Thymus (tissue), 14 donors: ENCODE measurements at places on chromosomes 6 and 20. TPM values are rescaled to one million over a fixed set of nuclear protein-coding genes. Genes with fewer than 3 reads are reported as not detected.

Gene STX11
- polyA plus RNA-seq: 9.6 TPM

GRCh38 chr20:12030470-12030869 lies 112.8 kb downstream of the BTBD3 start:
- H3K27me3 ChIP-seq: no peaks in the 10 kb centered on the region
- H3K4me1 ChIP-seq: no peaks in the 10 kb centered on the region
- no peak for DNase-seq
- no peak overlapping the region for H3K27ac ChIP-seq
- H3K36me3 ChIP-seq: no peaks in the 10 kb centered on the region

Gene WFDC12
- polyA plus RNA-seq: 6.8 TPM

Gene ADGRF1
- polyA plus RNA-seq: 0.66 TPM

Gene PHF10
- polyA plus RNA-seq: 90.0 TPM

Gene POM121L2
- polyA plus RNA-seq: not detected
